ENCODE measurements at places on chromosomes 11 and 22.

GRCh38 chr11:114762408-114762807, 84.1 kb downstream of the NXPE2 start:
- no peak for DNase-seq

DNA sequence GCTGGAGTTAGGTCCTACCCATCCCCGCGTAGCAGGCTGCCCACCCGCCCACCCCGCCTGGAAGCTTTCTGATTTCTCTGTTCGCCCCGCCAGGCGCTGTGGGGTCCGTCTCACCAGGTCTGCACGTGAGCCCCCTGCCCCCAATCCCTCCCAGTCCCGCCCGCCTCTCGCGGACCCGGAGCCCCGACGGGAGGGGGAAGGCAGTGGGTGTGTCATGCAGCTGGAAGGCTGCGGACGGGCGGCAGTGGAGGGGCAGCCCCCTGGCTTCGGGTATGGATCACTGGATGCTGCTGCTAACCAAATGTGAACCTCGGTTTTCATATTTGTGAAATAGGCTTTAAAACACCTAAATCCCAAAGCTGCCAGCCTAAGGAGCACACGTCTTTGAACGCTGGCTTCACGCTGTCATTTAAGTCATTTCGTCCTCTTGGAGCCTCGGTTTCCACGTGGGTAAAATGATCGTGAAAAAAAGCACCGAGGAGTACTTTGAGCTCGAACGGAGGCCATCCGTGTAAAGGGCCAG, 568 bp upstream of the BIK start:
- no peak for DNase-seq

- DNase-seq: no peak
Measured at GRCh38 chr11:79129702-79130101, 311.1 kb downstream of the TENM4 start.

DNA sequence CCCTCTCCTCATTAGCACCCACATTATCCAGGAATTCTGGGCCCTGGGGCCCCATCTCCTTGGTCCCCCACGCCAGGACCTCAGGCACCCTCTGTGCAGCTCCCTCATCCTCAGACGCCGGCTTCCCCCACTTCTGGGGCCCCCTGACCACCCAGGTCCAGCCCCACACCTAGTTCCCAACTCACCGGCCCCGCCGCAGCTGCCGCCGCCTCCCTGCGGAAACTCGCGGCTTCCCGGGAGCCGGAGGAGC, at the start of gene PCSK7:
PCSK7 (minus strand) TSS at position 232 of the 250 bp plus-strand sequence. CDS start 2,229 bp downstream, outside the sequence.
- DNase-seq: peak; percentile 37

DNA sequence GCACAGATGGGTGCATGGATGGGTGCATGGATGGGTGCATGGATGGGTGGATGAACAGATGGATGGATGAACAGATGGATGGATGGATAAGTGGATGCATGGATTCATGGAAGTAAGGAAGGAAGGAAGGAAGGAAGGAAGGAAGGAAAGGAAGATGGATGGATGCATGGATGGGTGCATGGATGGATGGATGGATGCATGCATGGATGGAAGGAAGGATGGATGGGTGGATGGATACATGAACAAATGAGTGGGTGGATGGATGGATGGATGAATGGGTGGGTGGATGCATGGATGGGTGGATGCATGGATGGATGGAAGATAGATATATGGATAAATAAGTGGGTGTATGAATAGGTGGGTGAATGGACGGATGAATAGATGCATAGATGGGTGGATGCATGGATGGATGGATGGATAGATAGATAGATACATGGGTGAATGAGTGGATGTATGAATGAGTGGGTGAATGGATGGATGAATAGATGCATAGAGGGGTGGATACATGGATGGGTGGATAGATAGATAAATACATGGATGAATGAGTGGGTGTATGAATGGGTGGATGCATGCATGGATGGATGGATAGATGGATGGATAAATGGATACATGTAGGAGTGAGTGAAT, 32.5 kb downstream of the IGF2 start:
- DNase-seq: no peak

DNA sequence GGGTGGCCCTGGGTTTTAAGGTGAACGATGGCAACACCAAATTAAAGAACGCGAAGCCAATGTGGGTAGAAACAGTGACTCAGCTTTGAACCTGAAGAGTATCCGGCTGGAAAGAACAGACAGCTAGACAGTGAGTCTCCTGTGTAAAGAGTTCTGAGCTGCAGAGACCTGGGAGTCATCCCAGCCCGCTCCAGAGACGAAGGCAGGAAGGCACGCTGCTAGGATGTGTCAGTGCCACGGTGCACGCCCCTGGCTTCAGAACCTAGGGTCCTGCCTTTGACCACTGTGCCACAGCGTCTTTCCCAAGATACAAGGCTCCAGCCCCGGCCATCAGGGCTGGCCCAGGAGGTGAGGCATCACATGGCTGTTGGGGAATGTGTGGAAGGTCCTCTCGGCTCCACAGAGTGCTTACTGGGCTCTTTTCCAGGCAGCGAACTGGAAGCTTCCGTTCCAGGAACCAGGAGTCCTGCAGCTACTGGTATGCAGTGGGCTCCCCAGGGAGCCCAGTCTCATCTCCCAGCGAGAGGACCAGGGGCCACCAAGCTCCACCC, 29.9 kb downstream of the LRFN4 start:
- DNase-seq: no peak

DNA sequence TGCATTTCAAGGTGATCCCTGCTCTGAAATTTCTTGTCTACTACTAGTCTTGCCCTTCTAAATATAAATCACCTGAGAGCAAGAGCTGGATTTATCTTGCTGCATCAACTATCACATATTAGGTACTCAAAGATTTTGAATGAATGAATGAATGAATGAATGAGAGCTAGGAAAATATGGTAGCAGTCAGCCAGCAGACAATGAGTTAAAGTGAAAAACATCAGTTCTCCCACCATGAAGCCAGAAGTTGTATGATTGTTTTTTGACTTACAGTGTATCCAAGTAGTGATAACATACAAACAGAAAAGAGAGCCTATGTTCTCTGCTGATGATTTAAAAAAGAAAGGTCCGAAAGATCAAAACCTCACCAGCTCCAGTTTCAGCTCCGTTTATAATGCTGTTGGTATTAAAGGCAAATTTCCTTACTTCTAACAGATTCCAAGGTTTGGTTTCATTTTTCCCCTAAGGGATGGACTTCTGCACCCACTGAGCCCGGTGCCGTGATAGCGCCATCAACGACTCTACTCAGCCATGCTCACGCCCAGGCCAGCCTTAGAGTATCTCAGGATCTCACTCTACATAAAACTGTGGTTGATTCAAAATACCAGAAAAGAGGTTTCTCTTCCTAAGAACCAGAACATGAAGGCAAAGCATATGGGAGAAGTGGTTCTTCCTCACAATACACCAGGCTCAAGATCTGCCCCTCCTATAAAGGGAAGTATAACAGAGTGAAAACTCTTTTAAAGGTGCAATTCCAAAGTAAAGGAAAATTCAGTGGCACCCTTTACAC, 92.0 kb downstream of the SGSM3 start:
- DNase-seq: peak; percentile 17

GRCh38 chr11:72446929-72447769, 12.8 kb upstream of the CLPB start:
- no peak for DNase-seq

DNA sequence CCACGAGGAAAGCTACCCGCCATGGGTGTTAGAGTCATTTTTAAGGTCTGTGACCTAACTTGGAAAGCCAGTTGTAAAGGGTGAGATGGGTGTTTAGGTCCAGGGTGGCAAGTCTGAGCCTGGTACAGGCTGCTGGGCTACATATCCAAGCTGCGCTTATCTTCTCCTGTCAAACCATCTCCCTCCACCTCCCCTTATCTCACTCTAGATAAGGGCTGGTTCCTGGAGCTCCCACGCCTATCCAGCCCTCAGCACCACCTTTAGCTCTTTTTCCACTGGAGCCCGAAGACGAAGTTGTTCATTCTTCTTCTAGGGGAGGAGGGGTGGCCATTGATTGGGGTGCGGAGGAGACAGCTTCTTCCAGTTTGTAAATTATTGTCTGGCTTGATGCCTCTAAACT, 48.5 kb downstream of the MICAL2 start:
- no peak for DNase-seq

DNA sequence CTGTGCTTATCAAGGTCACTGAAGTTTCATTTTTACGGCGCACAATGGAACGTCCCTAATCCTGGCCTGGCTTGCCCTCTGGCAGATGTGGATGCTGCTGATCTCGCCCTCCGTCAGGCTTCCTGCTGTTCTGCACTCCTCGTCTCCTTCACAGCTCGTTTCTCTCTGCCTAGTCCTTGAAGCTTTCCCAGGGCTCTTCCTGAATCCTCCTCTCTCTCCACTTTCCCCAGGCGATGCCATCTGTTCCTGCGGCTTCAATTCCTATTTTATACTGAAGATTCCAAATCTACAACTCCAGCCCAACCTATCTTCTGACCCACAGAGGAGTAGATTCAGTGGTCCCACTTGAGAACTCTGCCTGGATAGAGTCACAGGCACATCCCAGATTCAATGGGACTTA, 14.2 kb downstream of the SLC22A8 start:
- no peak for DNase-seq

GRCh38 chr11:77082838-77083565, 16.2 kb downstream of the CAPN5 start:
- peak; percentile 17 for DNase-seq

DNA sequence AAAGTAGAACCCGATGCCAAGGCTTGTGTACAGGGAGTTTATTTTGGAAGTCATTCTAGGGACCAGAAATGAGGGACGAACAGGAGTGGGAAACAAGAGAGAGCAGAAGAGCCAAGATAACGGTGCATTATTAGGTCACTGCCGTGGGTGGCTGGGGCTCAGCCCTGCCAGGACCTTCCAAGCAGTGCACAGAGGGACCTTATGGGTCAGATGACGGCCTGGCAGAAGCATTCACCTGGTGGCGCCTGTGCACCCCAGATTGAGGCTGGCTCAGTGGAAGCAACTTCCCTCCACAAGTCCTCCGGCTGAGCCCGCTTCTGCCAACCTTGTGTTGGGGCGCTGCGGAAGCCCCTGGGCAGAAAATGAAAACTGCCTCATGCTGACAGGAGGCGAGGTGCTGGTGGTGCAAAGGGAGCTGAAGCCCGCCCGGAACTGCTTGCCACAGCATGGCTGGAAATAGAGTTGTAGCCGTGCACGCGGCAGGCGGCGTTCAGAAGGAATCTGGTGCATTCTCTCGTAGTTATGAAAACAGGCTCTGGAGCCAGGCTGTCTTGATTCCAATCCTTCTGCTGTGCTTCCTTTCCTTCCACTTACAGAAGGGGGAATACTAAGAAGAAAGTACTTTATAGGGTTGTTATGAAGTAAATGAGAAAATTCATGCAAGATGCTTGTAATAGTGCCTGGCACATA, 22.2 kb upstream of the TP53I11 start:
- DNase-seq: no peak

DNA sequence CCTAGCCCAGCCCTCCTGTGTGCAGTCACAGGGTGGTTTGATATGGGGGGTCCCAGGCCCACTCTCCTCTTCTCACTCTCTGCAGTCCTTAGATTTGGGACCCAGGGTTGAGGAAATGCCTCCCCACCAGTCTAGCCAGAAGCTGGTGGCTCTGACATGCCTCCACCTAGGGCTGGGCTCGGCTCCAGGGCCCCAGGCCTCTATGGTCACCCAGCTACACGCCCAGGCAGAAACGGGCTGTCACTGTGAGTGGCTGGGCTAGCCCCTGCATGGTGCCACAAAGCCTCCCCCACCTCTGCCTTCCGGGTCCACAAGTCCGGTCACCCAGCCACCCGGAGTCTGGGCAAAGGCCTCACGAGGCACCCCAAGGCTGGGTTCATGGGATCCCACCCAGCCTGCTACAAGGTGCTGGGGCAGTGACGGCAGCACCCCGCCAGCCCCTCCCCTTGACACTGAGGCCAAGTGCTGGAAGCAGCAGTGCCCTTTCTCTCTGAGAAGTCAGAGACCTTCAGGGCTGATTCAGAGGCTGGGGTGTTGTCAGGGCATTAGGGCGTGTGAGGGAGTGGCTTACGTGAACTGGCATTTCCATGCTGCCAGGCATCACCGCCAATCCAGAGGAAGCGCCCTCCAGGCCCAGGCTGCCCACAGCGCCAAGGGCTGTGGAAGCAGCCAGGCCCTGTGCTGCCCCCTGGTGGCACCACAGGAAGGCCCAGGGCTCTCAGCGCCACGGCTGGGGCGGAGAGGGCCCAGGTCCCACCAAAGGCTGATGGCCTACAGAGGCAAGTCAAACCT, 638 bp upstream of the PITPNM1 start:
- DNase-seq: peak; percentile 90

DNA sequence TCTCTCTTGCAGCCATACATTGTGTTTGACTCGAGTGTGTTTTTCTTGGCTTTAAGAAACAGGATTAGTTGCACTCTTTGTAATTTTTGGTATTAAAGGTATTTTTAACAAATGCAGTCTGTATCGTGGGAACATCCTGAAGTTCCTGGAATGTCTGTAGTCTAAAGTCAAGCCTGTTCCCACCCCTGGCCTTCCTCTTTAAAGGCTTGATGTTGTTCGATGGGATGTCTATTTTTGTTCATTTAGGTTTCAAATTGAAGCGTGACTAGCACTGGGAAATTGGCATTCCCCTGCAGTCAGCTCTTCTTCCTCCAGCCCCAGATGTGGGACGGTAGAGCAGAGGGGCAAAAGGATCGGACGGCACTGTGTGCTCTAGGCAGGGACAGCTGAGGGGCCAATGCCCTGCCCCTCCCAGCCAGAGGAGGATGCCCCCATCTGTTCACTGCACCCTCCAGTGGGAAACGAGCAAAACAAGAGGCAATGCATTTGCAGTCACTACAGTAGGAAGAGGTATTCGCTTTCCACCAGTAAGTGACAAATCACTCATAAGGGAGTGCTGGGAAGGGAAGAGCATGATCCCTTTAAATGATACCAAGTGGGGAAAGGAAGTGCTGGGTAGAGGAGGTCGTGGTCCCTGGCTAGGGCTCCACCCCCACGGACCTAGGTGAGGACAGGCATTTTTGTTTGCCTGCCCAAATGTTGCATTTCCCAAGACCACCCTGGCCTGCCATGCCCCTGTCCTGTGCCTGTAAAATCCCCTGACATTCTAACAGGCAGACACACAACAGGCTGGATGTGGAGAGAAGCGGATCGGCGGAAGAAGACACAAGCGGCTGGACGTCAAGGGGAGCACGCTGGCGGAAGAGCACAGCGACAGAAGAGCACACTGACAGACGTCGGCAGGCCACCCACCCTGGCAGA, 47.4 kb upstream of the SEPTIN5 start:
- DNase-seq: no peak

DNA sequence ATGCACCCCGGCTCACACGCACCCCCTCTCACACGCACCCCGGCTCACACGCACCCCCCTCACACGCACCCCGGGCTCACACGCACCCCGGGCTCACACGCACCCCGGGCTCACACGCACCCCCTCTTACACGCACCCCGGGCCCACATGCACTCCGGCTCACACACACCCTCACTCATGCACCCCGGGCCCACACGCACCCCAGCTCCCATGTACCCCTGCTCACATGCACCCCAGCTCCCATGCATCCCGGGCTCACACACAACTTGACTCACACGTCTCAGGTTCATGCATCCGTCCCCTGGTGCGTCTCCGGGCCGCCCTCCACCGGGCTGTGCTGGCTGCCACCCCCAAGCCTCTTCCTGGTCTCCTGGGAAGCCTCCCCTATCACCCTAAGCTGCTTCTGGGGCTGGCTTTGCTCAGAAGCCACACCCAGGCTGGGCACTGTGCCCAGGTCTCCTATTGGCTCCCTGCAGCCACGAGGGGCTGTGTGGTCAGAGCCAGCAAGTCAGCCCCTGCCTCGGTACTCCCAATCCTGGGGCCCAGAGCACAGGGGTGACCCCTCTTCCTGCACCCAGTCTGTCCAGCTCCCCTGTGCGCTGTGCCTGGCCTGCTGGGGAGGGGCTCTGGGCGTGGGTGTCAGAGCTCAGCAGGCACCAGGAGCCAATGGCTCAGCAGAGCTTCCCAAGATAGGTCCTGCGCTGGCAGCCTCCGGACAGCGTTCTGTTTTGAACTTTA, 16.9 kb downstream of the TSPAN4 start:
- DNase-seq: no peak

Measured in activated CD4-positive, alpha-beta T cell treated with anti-CD3 and anti-CD28 coated beads for 24 hours (primary cell).